ENCODE measurements at places on chromosomes 12 and 14. TPM values are rescaled to one million over a fixed set of nuclear protein-coding genes. Genes with fewer than 3 reads are reported as not detected.

Gene PHETA1
- total RNA-seq = 8.9 TPM

Gene SAMD15
- 0.35 TPM for total RNA-seq

Gene RFX4
- total RNA-seq = not detected

Gene CLEC2B
- 0.23 TPM for total RNA-seq

Gene SERPINA4
- not detected for total RNA-seq
